ENCODE measurements at places on chromosomes 16 and 17.

GRCh38 chr16:19131825-19132218 lies 18.1 kb downstream of the ITPRIPL2 start:
- DNase-seq, result no peak

DNA sequence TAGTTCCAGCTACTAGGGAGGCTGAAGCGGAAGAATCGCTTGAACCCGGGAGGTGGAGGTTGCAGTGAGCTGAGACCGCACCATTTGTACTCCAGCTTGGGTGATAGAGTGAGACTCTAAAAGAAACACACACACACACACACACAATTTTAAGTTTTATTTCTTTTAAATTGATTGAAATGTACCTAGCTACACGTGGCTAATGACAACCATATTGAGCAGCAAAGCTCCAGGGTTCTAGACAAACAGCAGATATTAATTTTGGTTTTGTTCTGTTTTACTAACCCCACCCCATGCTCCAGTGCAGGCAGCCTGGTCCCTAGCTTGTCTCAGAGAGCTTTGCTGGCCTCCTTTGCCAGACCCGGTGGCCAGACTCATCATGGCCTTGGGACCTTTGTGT lies 16.0 kb upstream of the RAI1 start:
- DNase-seq, result no peak

GRCh38 chr16:35131429-35131828 lies 1672.0 kb downstream of the TP53TG3F start:
- DNase-seq, result no peak

- no peak for DNase-seq
These were observed 11.0 kb upstream of the CCR7 start for GRCh38 chr17:40576113-40576740.

- no peak for DNase-seq
These were observed 12.7 kb downstream of the TEX2 start for GRCh38 chr17:64250233-64250835.

GRCh38 chr17:36726199-36726598 lies 124.8 kb downstream of the MRM1 start:
- DNase-seq, result no peak

DNA sequence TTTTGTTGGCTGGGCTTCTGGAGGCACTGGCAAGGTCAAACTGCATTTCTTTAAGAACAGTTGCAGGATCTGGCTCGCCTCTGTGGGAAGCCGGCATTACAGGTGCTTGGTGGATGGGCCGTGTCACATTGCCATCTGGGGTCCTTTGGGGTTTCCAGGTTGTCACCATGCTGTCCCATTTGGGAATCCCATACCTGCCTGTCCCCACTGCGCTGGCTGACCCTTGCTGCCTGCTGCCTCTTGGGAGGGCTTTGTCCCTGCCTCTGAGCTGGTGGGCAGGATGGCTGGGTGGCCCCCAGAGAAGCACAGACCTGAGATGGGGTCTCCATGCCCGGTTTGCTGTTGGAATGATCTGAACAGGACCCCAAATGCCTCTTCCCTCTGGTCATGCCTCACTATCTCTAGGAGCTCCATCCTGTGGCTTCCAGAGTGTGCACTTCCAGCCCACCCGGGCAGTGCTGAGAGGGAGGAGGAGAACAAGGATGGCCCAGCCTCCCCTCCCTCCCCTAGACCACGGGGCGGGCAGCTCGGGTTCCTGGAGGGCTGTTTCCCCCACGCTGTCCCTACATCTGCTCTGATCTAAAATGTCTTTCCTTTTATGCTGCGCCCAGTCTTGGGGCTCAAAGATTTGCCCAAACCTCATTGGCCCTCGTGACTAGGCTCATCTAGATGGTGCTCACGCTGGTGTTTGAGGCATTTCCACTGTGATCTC lies 28.0 kb downstream of the OR1D5 start:
- no peak for DNase-seq

GRCh38 chr16:55663765-55664677 lies 8.2 kb downstream of the SLC6A2 start:
- no peak for DNase-seq

GRCh38 chr16:54932021-54932660 lies 1.5 kb downstream of the IRX5 start:
- no peak for DNase-seq

DNA sequence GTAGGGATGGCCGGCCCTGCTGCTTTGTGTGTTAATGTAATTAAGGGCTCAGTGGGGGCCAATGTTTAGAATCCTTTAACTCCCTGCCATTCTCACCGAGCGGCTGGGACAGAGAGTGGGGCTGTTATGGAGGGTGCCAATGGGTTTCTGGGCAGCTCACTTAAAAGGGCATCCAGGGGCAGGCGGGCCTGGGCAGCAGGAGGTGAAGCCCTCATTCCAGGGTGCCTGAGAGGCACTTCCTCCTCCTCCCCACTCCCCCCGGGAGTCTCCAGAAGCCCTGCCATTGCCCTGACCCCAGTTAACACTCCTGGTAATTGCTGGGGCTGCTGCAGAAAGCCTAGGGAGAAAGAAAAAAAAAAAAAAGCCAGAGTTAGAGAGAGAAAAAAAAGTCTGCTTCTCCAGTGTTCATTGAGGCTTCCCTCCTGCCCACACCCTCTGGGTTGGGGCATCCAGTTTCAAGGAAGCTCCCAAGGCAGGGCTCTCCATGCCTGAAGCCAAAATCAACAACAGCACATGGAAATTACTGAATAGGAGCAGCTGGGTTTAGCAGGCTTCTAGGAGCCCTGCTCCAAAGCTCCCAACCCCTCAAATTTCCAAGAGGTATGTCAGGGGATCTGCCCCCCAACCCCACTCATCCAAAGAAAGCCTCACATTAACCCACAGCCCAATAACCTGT lies 28.0 kb downstream of the CUEDC1 start:
- no peak for DNase-seq

GRCh38 chr17:42413464-42414040 lies 9.5 kb downstream of the CAVIN1 start:
- no peak for DNase-seq

DNA sequence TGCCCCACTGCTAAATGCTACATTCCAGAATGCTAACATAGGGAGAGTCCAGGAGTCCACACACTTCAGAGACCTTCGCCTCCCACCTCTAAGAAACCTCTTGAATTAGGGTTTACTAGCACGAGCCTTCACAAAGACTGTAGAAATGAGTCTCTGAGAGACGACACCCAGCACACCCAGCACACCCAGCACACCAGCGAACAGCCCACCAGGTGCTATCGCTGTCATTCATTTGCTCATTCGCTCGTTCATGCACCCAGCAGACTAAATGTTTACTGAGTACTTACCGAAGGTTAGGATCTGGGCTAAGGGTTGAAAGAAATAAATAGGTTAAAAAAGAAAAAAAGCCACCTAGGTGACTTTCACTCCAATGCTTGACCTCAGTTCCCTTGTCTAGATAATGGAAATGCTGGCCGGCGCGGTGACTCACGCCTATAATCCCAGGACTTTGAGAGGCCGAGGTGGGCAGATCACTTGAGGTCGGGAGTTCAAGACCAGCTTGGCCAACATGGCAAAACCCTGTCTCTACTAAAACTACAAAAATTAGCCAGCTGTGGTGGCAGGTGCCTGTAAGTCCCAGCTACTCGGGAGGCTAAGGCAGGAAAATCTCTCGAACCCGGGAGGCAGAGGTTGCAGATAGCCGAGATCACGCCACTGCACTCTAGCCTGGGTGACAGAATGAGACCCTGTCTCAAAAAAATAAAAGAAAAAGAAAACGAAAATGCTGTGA lies 100.8 kb downstream of the ADCY9 start:
- no peak for DNase-seq

DNA sequence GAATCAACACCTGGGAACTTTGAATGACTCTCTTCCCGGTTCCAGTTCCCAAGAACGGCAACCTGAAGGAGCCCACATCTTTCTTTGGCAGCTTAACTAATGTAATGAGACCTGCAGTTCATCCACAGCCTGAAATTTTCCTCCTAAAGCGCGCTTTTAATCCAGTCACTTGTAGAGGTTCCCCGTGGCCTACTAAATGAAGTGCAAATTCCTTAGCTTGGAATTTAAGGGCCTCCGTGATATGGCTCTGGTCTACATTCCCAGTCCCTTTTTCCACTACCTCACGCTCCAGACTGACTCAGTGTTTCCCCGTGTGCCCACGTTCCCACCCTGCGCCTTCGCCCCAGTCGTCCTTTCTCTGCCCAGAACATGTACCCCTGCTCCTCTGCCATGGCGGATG lies 27.2 kb downstream of the FZD2 start:
- no peak for DNase-seq

DNA sequence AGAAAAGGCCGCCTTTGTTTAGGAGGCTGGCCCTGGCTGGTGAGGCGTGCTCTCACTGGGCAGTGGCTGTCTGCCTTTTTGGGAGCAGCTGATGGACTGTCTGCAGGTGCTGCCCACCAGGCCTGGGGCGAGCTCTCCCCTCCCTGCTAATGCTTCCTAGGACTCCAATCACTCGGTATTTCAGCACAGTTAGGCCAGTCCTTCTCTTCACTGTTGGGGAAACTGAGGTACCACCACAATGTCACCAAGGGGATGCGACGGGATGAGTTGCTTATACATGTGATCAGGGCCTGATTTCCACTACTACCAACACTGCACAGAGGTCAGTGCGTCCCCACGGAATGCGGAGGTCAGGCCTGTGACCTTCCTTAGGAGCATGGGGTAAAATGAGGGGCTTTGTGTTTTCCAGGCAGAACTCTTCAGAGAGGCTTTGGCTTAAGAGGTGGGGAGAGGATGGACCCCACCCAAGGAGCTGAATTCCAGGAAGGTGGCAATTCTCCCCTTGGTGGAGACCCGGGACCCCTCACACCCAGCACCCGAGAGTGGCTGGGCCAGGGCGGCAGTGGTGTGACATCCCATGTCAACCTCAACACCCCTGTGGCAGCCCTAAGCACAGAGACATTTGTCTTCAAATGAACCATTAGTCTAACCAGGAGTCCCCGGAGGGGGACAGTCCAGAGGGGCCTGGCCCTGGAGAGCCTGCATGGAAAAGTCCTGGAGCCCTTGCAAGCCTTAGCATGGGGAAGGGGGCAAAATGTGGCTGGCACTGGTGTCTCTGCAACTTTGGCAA lies 86.4 kb downstream of the N4BP1 start:
- DNase-seq, result no peak

DNA sequence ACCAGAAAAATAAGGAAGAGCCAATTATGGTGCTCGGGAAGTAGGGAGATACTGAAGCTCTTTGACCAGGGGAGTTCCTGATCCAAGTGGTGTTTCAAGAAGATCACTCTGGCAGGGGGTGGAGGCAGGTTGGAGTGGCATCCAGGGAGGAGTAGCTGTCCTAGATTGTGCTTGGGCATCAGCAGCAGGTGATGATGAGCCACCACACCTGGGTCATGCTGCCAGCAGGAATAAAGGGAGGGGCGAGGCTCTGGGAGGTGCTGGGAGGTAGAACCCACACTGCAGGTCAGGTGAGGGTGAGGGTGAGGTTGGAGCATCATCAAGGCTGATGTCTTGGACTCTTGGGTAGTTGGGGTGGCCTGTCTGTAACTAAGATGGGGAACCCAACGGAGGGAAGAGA lies 35.4 kb upstream of the ADGRG1 start:
- DNase-seq, result no peak

DNA sequence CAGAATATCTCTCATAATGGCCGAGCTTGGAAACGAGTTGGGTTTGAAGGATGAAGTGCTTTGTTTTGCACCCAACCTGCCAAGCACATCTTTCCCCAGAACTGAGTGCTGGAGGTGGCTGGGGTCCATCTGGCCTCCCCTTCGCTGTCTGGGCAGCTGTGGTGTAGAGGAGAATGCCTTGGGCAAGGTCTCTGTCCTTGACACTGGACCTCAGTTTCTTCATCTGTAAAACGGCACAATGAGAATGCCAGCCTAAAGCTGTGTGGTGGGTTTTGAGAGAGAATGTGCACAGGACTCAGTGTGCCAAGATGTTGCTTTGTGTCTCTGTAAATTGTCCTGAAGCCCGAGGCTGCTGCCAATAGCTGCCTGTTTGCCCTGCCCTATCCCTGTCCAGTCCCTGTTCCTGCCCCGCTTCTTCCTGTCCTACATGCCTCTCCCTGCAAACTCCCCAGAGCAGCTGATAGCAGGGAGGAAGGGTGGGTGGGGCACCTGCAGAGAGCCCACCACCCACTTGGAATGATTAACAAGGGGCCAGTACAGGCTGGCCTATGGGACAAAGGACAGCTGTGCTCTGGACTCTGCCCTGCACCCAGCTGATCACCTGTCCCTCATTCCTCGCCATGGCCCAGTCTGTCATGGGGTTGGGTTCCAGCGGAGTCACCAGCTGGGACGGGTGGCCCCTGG lies 15.3 kb downstream of the LASP1 start:
- no peak for DNase-seq

- DNase-seq, result no peak
These were observed 13.8 kb upstream of the SP2 start for GRCh38 chr17:47882247-47882646.

GRCh38 chr17:37761059-37761458 lies 16.2 kb upstream of the HNF1B start:
- no peak for DNase-seq

DNA sequence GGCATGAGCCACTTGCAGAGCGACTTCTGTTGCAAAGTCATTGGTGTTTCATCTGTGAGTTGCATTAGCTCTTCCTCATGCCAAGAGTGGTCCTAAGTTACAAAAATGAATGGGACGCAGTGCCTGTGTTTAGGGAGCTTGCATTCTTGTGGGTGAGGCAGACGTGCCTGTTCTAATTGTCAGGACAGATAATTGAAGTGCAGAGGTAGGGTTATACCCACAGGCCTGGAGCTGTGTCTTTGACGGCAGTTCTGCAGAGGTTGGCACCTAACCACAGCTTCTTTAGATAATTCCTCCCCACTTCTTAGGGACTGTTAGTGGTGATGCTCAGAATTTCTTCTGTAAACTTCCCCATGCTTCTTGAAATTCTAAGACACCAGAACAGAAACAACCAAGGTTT lies 307.1 kb downstream of the SNX29 start:
- DNase-seq, result no peak

- DNase-seq, result no peak
These were observed 21.9 kb downstream of the SLC7A5 start for GRCh38 chr16:87847467-87847784.

GRCh38 chr16:63496282-63496681 lies 1460.0 kb upstream of the CDH8 start:
- no peak for DNase-seq

GRCh38 chr16:578870-579405 lies 9.2 kb downstream of the PIGQ start:
- no peak for DNase-seq

- DNase-seq, result no peak
These were observed 28.5 kb downstream of the CACNG4 start for GRCh38 chr17:66992911-66993442.

GRCh38 chr17:74328487-74328886 lies 2.5 kb downstream of the KIF19 start:
- no peak for DNase-seq

DNA sequence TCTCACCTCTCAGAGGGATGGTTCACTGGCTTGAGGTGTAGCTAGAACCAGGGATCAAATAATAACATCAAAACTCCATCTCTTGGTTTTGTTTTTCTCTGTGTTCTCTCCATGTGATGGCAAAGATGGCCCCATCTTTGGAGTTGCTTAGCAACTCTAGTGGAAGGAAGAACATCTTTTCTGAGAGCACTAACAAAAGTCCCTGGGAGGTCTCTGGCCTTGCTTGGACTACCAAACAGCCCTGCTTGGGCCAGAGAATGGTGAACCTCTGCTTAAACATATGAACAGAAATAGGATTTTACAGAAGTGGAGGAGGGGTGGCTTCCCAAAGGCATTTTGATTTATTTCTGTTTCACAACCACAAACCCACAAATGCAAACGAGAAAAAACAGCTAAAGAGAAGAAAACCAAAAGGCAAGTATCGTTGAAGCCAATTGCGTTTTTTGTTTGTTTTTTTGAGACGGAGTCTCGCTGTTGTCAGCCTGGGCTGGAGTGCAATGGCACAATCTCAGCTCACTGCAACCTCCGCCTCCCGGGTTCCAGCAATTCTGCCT lies 13.2 kb downstream of the GABARAPL2 start:
- DNase-seq, result no peak
